ENCODE measurements at places on chromosomes 13 and 19.

DNA sequence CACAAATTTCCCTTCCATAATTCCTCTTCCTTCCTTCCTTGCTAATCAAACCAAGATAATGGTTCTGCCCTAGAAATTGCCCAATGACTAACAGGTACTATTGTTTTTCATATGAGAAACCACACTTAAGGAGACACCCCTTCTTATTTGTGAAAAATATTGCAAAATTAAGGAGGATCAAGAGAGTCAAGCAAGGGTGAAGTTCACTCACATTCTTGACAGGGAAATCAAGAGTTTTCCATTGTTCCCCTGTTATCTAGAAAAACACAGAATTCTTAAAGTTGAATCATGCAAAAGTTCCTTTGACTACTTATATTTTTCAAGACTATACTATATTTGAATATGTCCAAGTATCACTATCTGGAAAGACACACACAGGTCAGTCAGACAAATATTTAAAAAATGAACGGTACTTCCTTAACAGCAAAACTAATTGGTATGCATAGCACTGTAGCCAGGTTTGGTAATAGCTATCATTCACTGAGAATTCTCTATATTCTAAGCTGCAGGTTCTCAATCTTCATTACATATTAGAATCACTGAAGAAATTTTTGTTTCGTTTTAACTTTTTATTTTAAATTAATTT, 897.2 kb downstream of the DIAPH3 start:
- DNase-seq: no peak

DNA sequence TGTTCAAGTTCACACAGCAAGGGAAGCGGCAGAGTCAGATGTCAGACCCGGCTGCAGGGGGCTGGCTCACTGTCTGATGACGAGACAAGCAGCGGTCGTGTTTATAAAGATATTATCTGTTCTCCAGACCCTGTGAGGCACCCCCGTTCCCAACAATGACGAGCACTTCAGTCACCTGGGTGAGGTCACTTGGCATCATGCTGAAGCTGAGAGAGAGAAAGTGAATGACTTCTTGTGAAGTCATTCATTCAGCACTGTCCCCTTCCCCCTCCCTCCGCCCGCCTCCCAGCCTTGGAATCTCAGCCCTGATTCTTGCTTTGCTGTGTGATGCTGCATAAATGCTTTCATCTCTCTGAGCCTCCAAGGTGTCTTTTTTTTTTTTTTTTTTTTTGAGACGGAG, 4.9 kb upstream of the LYPD3 start:
- no peak for DNase-seq

DNA sequence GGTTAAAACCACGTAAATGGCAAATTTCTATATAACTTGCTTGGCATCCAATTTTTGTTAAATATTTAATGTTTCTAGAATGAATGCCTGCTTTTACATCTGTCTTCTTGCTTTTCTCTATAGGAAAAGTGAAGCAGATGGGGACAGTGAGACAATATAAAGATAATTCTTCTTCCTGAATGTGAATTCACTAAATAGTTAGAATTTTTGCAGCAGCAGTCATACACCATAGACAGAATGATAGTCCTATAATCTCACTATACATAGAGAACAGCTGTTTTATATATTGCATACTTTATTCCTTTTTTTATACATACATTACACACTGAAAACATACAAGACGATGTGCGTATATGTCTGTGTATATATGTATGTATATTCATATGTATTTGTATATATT, 1127.3 kb downstream of the PCDH9 start:
- DNase-seq: no peak

DNA sequence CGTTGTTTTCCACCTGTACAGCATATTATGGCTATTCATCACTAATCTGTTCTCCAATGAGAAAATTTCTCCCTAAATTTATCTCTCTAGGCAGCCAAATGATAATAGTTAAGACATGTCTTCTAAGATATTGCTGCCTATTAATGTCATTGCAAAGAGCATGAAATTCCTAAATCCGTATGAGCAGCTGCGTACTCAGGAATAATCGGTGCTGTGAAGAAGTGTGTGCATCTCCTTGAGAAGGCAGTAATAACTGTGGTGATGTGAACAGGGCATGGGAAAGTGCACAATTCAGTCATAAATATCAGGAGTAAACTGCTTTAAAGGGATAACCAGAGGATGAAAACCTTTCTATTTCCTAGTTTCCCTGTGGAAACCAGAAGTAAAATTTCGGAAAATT, 112.2 kb downstream of the SLITRK5 start:
- no peak for DNase-seq

DNA sequence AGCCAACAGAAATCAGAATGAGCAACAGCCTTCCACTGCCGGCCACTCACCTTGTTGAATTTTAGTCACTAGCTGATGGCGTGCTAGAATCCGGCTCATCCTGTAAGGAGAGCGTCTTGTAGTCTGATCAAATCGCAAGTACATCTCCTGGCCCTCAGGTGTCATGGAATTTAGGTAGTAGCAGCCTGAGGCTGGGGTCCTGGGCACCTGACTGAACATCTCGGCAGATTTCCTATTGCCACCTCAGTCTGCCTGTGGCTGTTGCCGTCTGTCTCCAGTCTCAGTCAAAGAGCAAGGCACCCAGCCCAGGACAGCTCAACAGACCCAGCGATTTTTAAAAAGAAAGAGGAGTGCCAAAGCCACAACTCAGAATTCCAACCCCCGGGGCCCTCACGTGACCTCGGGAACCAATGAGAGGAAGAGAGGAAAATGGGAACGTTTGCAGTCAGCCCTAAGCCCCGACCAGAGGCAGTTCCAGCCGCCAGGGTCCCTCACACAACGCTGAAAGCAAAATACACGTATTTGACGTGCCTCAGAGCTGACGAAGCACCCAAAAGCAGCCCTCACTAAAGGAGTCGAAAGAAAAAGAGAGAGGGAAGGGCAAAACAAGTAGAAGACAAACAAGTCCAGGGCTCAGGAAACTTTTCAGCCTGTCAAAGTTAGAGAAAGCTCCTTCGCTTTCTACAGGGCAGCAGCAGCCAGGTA, at the start of gene STARD13:
STARD13 (minus strand) TSS at position 336 of the 705 bp plus-strand sequence; CDS start at position 219, 117 bp downstream.
- peak; percentile 28 for DNase-seq

Data from B cell (primary cell).